ENCODE measurements at places on chromosomes 5 and 9.

DNA sequence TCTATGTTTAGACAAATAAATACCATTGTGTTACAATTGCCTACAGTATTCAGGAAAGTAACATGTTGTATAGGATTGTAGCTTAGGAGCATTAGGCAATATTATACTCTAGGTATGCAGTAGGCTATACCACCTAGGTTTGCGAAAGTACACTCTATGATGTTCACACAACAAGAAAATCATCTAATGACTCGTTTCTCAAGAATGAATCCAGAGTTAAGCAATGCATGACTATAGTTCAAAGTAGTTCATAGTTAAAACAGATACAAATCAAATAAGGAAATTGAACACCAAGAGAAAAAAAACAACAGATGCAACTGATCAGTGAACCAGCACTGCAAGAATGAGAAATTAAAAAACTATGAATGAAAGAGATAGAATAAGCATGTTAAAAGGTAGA is 27.6 kb upstream of the ABLIM3 start:
- no peak for DNase-seq

GRCh38 chr9:135340143-135340655 is 139.4 kb upstream of the PPP1R26 start:
- no peak for DNase-seq

- DNase-seq = no peak
Measured at GRCh38 chr9:115416299-115416698, 298.3 kb upstream of the TNC start.

DNA sequence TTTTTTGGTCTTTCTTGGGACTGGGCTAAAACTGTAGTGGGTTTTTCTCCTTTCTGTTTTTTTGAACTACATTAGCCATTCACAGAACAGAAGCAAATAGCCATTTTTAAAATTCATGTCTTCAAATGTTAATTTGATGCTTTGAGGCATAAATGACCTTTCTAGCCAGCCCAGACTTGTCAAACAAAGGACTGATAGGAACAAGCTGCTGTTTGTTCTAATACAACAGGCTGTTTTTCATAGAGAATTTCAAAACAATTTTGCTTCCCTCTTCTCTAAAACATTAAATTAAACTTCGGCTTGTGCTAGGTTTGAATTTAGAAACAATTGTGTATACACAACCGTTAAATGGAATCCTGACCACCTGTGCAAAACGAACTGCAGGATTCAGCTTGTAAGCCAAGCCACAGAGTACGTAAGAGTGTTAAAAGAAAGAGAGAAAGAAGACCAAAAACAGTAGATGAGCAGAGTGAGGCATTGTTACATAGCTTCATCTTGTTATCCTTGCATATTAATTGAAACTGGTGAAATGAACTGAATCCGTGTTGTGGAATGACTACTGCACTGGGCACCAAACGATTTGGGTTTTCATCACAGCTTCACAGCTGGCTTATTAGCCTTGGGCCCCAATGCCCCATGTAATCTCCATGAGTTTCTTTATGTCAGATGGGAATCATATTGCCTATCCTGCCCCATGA is 100.0 kb downstream of the ZSWIM6 start:
- DNase-seq = no peak

DNA sequence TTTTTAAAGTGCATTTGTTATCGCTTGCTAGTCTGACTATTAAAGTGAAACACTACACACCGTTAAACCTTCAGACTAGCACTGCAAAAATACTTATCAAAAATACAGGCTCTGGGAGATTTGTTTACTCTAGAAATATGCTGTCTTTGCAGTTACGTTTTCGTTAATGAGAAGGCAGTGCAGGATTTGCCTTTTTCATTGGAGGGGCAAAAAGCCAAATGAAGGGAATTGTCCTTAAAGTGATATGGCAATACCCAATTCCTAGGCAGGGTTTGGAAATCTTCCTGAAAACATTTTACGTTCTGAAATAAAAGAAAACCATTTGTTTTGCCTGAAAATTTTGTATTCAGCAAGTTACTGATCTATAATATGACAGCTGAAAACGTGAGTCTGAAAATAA is 1800.2 kb downstream of the MAT2B start:
- DNase-seq = no peak

- no peak for DNase-seq
Measured at GRCh38 chr5:106780355-106780754, 890.4 kb downstream of the EFNA5 start.

DNA sequence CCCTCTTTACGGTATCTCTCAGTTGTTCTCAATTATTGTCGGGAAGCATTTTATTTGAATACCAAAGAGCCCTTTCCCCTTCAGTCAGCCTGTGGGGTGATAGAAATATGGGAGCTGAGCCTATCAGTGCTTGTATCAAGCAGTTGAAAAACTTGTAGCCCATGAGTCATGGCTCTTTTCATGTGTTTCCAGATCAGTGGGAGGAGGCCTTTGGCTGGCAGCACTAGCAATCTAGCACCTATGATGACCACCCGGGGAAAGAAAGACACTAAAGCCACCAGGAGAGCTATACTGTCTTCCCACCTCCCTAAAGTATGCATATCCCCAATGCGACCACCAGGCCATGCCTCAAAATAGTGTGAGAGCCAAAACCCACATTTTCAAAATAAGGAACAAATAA is 696.9 kb upstream of the C9orf72 start:
- DNase-seq = no peak

GRCh38 chr5:72204946-72205345 is 97.7 kb downstream of the MAP1B start:
- no peak for DNase-seq

GRCh38 chr5:31449174-31449573 is 82.7 kb downstream of the DROSHA start:
- DNase-seq = no peak

DNA sequence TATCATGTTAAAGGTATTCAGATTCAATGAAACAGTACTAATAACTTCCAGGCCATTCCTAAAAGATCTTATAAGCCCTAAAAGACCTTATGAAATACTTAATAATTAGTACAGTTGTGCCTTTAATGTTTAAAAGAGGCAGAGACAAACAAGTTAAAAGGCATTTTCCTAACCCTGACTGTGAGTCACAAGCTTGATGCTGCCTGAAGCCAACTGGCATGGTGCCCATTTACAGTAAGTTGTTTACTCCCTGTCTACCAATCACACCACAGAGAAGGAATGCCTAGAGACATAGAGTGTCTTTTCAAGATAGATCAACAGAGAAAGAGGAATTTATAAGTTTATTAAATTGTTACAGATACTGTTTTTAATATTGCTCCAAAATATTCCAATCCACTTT is 47.8 kb downstream of the NR3C1 start:
- DNase-seq = peak; percentile 1

GRCh38 chr5:62732677-62733121 is 154.1 kb downstream of the LRRC70 start:
- DNase-seq = no peak

GRCh38 chr9:99607842-99608448 is 213.7 kb upstream of the NR4A3 start:
- DNase-seq = no peak

- DNase-seq = no peak
Measured at GRCh38 chr9:81829195-81829882, 98.9 kb upstream of the SPATA31D4 start.

- DNase-seq = no peak
Measured at GRCh38 chr5:98839469-98840383, 66.3 kb downstream of the RGMB start.

DNA sequence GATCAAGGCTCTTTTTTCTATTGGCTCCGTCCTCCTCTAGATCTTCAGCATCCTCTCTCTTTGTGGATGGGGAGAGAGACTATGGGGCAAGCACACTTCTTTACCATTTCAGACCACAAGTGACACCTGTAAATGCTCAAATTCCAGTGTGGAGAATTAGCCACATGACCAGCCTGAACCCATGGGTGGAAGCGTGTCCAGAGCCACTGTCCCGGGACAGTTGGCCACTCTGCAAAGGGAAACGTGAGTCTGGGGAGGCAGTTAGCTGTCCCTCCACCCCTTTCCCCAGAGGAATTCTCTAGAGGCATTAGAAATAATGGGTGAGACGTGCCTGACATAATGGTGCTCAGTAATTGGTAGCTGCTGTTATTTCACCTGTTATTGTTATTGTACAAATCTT is 40.9 kb downstream of the AMBP start:
- no peak for DNase-seq

- peak; percentile 54 for DNase-seq
Measured at GRCh38 chr9:132069046-132069898, 10.4 kb downstream of the MED27 start.

GRCh38 chr9:34010979-34011378 is 37.7 kb downstream of the UBAP2 start:
- DNase-seq = no peak

DNA sequence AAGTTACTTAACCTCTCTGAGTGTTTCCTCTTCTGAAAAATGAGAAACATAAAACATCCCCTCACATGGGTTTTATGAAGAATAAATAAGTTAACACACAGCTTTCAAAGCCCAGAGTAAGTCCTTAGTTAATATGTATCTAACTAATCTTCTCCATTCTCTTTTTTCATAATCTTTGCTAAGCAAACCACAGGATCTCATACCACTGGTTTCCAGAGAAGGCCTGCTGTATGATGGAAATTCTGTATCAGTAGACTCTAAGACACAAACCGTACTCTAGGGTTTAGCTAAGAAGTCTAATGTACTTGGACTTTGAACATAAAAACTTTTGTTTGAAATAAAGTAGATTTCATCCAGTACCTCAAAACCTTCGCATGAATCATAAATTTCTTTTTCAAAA is 307.9 kb downstream of the SPOCK1 start:
- no peak for DNase-seq

DNA sequence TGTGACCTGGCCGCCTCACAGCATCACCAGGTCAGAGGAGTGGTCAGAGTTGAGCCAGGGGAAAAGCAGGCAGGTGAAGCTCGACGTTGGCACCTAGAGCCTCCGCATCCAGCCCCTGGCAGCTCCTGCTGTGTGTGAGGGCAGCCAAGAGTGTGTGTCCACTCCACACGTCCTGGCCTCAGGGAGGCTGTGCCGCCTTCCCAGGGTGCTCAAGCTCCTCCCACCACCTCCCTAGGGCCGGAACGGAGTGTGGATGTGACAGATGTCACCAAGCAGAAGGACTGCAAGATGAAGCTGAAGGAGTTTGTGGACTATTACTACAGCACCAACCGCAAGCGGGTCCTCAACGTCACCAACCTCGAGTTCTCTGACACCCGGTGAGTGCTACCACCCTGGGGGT is 72.5 kb downstream of the PHF2 start:
- no peak for DNase-seq

- no peak for DNase-seq
Measured at GRCh38 chr9:128882677-128883603, 1.0 kb downstream of the LRRC8A start.

GRCh38 chr9:98644011-98644410 is 64.7 kb downstream of the GABBR2 start:
- no peak for DNase-seq

GRCh38 chr9:80994892-80995291 is 694.5 kb downstream of the TLE1 start:
- no peak for DNase-seq

GRCh38 chr9:14618836-14619420 is 74.3 kb downstream of the ZDHHC21 start:
- no peak for DNase-seq

- no peak for DNase-seq
Measured at GRCh38 chr9:113289091-113289490, 13.6 kb downstream of the PRPF4 start.

DNA sequence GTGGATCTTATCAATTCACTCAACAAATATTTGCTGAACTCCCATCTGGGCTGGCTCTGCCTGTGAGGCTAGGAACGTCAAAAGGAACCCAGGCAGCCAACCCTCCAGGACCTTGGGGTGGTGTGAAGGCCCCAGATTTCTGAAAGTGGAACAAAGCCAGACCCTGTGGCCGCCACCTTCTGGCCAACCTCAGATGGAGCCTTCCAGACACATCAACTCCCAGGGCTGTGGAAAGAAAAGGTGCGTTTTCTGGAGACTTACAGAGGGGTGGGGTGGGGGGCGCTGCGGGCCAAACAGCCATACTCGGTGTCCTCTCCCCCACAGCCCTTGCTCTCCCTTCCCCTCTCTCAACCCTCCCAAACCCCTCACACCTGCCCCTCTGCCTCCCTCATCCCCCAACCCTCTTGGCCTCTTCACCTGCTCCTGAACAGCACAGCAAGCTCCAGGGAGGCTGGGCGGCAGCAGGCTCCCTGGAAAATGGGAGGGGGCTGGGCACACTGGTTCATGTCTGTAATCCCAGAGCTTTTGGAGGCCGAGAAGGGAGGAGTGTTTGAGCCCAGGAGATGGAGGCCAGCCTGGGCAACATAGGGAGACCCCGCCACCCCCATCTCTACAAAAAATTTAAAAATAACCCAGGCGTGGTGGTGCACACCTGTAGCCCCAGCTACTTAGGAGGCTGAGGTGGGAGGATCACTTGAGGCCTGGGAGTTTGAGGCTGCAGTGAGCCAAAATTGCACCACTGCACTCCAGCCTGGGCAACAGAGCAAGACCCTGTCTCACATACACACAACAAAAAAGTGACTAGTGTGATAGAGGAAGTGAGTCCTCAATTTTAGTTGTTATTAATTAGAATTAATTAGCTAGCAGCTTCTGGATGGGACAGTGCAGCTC is 45.0 kb upstream of the PRRC2B start:
- no peak for DNase-seq

DNA sequence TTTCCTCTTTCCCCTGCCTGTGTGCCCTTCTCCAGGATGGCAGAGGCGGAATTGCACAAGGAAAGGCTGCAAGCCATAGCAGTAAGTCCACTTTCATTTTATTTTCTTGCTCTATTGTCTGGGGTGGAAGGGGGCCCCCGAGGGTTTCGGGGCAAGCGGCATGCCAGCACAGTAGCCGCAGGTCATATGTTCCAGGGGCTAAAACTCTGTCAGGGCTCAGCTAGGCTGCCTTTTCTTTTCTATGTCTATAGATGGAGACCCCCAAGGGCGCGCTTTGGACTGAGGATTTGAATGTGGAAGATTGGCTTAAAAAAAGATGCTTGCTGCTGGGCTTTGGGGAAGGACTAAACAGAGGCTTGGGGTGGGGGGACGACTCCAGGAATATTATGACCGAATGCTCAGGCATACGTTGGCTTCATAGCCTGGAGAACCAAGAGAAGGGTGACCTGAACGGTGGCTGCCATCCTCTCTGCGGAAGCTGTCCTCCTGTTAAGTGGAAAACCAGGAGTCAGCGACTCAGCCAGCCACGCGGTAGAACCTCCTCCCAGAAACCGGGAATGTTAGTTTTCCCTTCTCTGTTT is 545 bp downstream of the PALM2AKAP2 start:
- no peak for DNase-seq

GRCh38 chr5:106854922-106855321 is 815.8 kb downstream of the EFNA5 start:
- DNase-seq = no peak

- no peak for DNase-seq
Measured at GRCh38 chr9:76103531-76104315, 213.2 kb downstream of the PCSK5 start.

GRCh38 chr5:90294604-90295003 is 115.0 kb downstream of the CETN3 start:
- no peak for DNase-seq

GRCh38 chr9:94783102-94783682 is 56.7 kb downstream of the AOPEP start:
- DNase-seq = peak; percentile 28

- no peak for DNase-seq
Measured at GRCh38 chr5:148465381-148466235, 81.8 kb downstream of the FBXO38 start.
